ENCODE measurements at places on chromosomes 2 and 18.

- peak; percentile 61 for DNase-seq
These were observed 83.8 kb downstream of the FAM117B start for GRCh38 chr2:202718614-202719013.

- DNase-seq, result peak; percentile 100
These were observed 17.1 kb downstream of the SLC8A1 start for GRCh38 chr2:40434731-40435271.

DNA sequence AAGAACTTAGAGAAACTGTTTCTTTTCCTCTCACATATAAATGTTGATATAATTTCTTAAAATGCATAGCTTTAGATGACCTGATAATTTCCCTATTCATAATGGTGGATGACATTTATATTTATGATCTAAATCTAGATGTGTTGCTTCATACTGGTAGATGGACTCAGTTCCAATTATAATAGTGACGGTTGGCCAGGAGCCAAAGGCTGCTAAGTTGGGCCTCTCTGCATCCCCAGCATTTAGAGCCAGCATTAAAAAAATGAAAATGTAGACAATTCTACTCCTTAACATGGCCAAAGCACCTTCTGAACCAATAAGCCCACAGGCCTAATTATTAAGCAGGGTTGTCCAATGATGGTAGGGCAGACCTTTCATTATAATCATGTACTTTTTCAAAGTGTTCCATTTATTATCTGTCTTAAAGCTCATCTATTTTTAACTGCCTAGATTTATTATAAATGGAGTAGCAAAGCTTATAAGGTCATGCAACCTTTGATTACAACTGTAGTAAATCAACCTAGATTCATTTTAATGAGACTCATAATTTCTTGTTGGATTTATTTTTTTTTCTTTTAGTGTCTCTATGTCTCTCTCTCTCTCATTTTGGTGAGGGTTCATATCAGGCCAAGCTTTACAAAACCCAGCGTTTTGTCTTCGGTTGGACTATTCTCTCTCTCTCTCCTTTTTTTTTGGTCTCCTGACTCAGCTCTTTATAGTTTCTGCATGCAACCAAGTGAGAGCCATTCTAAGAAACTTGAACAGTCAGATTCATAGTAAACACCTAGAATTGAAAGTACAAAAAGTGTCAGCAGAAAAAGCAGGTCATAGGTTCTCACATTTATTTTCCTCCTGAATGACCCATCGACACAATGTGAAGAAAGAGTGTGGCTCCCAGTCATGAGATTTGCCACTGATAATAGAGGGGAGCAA, 2016.1 kb upstream of the PIK3C3 start:
- no peak for DNase-seq

DNA sequence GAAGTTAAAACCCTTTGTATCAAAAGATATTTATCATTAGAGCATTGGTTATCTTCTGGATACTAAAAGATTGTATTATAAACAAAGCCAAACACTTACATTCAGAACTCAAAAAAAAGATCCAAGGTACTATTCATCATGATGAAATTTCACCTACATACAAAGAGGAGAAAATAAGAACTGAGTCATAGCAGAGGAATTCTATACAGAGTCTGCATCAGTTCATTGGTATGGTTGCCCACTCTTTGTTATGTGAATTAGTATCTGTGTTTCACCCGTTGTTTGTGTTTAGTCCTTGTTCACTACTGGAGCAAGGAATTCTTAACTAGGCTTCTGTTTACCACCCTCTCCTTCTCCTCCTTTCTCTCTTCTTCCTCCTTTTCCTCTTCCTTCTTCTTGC, 157.9 kb downstream of the LNPK start:
- DNase-seq, result peak; percentile 41

- DNase-seq, result peak; percentile 92
These were observed 102.2 kb downstream of the ALPK2 start for GRCh38 chr18:58526425-58527284.

DNA sequence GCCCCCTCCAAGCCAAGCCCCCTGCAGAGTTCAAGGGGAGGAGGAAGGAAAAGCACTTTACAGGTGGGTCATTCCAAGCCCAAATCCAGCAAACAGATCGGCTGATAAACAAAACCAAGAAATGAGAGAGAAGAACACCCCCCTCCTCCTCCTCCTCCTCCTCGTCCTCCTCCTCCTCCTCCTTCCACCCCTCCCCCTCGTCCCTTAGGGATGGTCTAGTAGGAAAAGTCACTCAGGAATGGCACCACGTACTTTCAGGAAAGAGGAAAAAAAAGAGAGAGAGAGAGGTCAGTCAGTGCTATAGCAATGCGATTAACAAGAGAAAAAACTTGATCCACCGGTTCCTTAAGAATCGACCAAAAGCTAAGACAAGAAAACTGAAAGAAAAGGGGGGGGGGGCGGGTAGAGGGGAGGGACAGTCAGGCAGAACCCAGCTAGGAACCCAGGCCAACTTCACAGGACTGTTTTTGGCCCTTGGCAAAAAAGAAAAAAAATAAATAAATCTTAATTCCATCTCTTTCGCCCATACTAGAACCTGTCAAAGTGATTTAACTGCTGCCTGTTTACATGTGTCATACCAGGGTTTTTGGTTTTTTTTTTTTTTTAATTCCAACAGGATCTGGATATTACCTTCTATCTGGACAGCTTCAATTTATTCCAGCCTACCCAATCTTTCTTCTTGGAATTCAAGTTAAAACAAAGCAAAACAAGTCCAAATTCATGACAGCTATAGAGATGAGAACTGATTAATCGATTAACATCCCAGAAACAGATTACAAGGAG, 906 bp downstream of the IKZF2 start:
- DNase-seq, result no peak

DNA sequence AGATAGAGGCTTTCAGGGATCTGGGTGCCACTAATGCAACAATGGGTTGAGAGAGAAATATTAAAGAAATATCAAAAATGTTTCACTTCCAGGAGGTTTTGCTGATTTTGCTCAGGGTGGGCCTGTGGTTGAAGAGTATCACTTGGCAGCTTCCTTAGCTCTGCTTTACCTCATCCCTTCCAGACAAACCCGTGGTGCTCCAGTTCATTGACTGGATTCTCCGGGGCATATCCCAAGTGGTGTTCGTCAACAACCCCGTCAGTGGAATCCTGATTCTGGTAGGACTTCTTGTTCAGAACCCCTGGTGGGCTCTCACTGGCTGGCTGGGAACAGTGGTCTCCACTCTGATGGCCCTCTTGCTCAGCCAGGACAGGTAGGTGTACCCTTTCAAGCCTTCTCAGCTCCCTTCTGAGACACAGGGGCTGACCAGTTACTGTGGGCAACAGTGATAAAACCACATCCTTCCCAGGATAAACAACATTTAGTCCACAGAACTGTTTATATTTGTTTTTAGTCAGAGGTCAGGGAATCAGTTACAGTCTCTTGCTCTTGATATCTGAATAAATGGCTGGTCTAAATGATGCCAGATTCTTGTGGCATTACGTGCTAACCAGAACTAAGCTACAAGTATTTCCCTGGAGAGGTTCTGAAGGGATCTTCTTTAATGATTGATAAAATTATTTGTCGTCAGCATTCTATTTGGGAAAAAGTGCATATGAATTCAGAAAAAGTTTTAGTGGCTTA, 7.0 kb downstream of the SLC14A1 start:
- peak; percentile 37 for DNase-seq

DNA sequence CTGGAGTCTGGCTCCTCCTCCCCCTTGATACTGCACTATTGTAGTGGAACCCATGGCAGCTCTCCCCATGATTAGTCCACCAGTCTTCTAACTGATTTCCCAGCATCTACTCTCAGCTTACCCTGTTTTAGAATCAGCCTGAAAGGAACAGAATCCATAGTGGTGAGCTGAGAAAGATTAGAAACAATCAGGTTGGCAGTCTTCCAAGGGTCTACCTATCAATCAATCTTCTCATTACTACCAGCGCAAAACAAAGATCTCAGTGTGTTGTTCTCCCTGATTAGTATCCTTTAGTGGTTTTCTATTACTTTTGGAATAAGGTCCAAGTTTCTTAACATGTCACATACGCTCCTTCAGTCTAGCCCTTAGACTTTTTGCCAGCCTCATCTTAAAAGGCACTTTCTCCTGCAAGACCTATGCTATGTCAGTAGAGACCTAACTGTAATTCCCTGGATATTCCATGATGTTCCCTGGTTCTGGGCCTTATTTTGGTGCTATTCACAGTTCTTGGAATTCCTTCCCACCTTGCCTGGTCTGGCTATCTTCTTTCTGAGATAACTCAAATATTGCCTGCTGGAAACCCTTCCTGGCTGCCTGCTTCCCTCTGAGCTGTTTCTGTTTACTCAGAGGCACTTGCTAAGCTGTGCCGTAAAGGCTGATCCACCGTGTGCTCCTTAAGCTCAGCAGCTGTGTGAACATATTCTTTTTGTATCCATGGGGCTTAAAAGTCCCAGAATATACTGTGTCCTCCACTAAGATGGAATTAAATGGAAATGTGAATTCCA, 32.6 kb downstream of the LAMA3 start:
- no peak for DNase-seq

- DNase-seq, result no peak
These were observed 519.4 kb downstream of the TDRD15 start for GRCh38 chr2:21643180-21643579.

GRCh38 chr2:218014706-218015585, 12.2 kb upstream of the TNS1 start:
- DNase-seq, result no peak

- no peak for DNase-seq
These were observed 10.4 kb upstream of the UBE2E3 start for GRCh38 chr2:180970016-180970415.

GRCh38 chr18:48835119-48835518, 115.6 kb downstream of the SMAD7 start:
- no peak for DNase-seq

DNA sequence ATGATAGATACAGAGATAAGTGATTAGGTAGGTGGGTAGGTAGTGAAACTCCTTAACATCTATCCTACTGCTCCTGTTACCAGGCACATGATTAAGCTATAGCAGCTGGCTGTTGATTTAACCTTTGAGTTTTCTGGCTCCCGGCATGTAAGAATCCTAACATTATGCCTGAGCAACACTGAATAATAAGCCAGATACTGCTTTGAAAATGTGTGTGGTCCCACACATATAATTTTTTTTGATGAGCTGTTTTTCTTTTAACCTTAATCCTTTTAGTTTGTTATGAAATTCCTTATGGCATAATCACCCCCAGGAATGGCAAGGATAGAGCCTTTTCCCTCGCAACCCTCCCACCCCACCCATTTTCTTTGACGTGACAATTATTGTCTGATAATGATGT, 104.2 kb upstream of the NEUROD1 start:
- DNase-seq, result no peak

- no peak for DNase-seq
These were observed 15.9 kb downstream of the RAPGEF4 start for GRCh38 chr2:172751564-172751963.

GRCh38 chr18:44807766-44808165, 127.1 kb downstream of the SETBP1 start:
- DNase-seq, result no peak
